ENCODE measurements at places on chromosomes 7 and 10.
A peak's percentile ranks its signal among the peaks of the same experiment; 100 is the strongest.

DNA sequence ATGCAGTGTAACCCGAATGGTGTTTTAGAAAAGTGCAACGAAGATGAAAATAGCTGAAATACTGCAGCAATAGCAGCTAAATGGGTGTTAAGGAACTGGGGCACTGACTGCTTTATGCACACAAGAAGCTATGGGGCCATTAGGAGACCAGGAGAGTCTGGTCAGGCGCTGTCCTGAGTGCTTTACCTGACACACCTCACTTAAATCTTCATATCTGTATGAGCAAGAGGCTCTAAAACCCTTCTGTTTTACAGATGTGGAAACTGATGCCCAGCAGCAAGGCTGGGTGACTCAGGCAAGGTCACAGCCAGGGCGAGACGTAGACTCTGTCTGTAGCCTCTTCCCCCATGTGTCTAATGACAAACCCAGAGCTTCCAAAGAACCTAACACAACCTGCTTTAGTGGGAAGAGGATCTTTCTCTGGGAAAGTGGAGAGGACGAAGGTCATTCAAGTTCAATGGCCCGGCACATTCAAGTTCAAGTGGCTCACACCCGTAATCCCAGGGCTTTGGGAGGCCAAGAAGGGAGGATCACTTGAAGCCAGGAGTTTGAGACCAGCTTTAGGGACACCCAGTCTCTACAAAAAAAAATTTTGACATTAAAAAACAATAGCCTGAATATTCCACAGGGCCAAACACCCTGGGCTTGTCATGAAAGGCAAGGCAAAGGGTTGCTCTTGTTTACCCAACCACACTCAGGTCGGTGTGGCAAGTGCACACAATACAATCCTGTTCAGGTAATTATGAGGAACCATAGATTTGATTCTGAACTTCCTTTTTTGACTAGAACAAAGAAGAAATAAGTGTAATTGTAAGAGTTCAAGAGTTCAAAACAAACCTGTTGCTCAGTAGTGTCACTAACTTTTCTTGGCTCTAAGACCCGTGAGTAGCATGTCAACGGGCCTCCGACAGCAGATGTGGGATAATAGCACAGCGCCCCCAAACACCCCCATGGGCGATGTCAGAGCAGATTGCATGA lies 53.7 kb upstream of the KLF6 start:
- no peak for DNase-seq

GRCh38 chr7:2500701-2501100 lies 18.9 kb upstream of the LFNG start:
- no peak for DNase-seq

- no peak for DNase-seq
Measured at GRCh38 chr10:93110472-93111146, 36.9 kb downstream of the CYP26A1 start.

DNA sequence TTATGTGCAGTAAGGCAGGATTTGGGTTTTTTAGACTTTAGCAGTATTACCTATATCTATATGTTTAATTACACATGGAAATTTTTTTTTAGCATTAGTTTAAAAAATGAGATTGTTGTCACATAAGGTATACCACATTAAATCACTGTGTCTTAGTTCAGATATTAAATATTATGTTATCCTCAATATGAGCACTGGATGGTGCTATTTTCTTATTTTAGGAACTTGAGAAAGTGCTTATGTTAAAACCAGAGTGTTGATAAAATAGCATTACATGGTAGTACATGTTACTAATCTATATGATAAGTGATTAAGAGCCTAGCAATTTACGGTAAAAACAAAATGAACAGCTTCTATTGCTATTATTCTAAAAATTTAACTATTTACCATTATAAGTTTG lies 28.8 kb downstream of the MIOS start:
- no peak for DNase-seq

DNA sequence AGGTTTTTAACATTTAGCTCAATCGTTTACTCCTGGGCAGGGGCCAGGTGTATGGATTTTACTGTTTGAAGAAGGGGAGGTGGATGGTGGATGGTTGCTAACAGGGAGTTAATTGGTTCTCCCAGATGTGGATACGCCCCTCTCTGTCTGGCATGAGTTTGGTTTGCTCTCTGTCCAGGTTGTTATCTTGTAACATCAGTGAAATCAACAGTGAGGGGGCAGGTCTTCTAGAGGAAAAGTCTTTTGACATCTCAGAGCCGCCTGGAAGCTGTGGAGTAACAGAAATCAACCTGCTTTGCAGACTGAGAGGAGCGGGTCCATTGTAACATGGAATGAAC lies 243.4 kb downstream of the MGMT start:
- DNase-seq, result no peak

GRCh38 chr7:133977409-133978274 lies 149.5 kb upstream of the LRGUK start:
- DNase-seq, result no peak

DNA sequence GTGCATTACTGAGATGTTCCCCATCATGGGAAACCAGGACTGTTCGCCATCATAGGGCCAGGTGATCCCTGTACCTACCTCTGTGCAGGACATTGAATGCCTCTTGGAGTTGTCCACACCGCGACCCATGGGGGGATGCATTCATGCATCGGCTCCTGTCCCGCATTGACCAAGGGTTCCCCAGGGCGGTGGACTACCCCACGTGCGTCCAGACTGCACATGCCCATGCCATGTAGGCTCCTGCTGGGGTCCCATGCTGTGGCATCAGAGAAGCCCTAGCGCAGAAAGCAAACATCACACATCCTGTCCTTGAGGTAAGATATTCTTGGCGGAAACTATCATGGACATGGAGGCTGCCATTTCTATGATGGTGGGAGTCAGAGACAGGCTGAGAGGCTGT lies 121.6 kb upstream of the UNC5B start:
- DNase-seq, result peak; percentile 6

DNA sequence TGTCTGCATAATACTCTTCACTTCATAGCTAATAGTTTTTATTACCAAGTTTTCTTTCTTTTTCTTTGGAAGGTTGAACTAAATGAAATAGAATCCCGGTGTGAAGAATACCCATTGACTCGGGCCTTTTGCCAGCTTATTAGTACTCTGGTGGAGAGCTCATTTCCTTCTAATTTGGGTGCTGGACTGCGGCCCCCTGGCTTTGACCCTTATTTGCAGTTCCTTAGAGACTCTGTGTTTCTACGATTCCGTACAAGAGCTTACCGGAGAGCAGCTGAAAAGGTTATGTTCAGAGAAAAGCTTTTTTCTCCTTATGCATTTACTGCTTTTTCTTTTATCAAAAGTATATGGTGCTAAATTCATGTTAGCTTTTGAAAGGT lies 40.2 kb downstream of the NUP205 start:
- no peak for DNase-seq

- DNase-seq, result no peak
Measured at GRCh38 chr10:133267829-133268228, 8.8 kb downstream of the ADAM8 start.

DNA sequence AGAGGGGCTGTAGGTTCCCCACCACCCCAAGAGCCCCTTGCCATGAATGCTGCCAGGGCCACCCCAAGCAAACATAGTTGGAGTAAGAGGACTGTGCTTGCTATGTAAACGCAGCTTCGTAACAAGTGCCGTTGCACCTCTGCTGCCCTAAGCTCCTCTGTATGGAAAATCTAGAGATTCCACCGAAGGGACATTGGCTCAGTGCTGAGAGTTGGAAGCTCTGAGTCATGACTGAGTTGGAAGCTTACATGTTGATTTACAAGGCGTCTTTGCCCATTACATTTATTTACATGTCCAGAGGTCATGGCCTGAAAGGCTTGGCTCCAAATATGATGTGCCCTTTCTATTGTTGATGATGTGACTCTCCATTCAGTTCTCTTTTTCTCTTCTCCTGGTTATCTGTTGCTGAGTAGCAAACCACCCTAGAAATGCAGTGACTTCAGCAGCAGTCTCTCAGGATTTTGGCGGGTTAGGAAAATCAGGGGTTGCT lies 233.1 kb upstream of the TCF7L2 start:
- DNase-seq, result no peak

DNA sequence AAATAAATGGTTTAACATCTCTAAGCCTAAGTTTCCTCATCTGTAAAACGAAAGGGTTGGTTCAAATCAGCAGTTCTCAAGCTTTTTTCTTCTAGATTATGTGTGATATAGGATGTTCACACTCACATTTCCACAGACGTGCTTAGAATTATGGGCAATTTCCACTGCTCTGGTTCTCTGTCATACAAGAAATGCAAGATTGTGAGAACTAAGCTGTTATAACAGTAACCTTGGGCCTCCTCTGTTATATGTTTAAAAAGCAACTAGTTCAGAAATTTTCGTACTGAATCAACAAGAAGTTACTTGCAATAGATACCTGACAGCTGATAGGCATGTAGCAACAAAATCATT lies 33.7 kb downstream of the ADD3 start:
- DNase-seq, result no peak

DNA sequence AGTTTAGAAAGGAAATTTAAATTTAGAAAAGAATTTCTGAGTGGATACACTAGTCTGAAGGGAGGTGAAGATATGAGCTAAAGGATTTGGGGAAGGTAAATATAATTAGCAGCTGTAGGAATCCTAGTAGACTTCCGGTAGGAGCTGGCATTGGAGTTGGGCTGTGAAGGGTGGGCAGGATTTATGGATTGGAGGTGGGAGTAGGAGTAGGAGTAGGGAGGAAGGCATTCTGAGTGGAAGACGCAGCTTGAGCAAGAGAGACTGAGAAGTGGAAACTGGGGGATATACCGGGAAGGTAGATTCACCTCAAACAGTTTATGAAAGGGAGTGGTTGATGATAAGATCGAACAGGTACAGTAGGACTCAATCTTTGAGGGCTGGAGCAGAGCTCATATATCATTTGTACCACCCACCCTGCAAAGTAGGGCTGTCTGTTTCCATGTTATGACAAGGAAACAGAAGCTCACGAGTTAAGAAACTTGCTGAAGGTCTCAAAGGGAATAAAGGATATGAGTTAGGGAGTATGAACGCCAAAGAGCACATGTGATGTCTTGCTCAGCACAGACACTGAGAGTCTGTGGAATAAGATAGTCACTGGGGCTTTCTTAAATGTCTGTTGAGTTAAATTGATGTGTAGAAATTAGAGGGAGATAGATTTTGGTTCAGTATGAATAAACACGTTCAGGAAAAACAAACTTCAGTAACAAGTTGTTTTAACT lies 81.6 kb downstream of the RPS24 start:
- no peak for DNase-seq

DNA sequence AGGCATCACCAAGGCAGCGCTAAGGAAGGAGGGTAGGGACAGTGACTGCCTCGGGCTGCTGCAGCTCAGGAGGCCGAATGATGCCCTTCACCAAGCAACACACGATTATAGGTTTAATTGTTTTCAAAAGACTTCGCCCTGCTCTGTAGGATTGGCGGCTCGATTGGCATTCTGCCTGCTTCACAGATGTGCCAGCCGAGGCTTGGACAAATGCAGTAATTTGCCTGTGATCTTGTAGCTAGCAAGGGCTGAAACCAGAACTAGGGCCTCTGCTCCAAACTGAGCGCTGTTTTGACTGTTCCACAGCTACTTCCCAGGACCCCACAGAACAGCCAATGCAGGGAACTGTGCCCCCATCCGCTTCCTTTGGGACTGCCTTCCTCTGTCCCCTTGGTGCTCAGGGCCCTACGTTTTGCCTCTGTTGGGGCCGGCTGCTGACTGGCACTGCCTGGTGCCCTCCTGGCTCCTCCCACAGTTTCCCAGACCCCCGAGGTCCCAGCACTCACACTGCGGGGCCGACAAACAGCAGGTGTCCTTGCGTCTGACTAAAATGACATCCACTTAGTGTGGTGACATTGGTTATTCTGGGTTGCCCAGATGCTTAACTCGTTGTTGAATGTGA lies 62.6 kb upstream of the EN2 start:
- DNase-seq, result no peak

GRCh38 chr10:110857265-110858171 lies 14.2 kb upstream of the PDCD4 start:
- DNase-seq, result no peak

DNA sequence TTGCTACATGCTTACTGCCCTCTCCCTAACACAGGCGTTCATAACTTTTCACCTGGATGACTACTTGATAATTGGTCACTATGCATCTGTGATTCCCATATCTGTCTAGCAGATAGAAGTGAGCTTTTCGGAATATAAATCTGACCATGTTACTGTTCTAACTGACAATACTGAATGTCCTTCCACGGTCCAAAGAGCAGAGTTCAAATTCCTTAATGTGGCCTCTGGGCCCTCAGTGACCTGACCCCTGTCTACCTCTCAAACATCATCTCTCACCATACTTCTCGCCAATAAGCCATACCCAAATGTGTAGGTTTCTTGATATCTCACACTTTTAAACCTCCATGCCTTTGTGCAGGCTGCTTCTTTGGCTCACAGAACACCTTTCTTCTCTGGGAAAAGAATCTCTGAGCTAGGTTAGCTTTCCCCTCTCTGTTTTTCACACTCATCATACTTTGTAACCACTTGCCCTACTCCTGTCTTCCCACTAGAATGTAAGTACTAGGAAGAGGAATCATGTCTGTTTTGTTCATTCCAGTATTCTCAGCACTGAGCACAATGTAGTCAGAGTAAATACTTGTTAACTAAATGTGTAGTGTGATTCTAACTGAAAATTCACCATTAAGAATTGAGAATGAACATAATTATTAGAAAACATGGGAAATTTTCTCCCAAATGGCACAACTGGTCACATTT lies 39.2 kb upstream of the LRRC17 start:
- no peak for DNase-seq

DNA sequence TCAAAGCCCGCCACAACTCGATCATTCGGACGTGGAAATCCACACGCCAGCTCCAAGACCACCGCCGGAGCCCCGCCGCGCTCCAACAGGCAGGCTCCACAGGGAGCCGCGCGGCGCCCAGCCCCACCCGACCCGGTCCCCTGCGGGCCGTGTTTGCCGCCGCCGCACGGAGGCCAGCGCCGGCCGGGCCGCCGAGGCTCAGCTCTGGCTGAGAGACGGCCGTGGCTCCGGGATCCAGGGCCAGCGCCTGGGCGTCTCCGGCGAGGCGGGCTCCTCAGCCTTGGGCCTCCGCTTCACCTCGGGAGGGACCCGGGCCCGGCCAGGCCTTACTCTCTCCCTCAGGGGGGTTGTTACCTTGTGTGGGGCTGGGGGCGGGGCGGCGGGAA lies 333 bp downstream of the SMNDC1 start:
- no peak for DNase-seq

DNA sequence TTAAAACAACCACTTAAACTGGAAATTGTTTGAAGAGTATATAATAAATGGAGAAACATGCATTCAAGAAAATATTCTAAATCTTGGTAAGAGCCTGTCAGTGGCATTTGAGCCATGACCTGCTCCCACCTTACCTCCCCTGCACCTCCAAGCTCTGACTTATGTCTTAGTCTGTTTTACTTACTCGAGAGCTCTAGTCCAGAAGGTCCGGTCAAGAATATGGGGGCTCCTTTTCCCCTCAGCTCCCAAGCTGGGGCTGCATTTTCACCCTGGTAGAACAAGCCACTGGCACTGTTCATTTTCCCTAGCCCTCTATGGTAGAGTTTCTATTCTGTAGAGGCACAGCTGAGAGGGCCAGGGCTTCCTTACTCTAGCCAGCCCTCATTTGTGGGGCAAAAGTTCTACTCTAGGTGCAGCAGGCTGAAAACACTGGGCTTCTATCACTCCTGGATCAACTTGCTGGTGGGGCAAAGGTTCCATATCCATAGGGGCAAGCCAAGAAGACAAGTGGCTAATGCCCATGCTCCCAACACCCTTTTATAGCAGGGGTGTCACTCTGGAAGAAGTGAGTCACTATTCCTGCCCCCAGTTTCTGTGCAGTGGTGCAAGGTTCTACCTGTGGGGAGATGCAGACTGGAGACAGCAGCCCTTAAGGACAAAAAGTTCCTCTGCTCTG lies 40.6 kb downstream of the ZNF438 start:
- no peak for DNase-seq

Data from activated T-cell treated with anti-CD3 and anti-CD28 coated beads, Interleukin-2, amount 50 U/mL, for 24 hours (primary cell).